Stimulated activated CD4-positive, alpha-beta T cell treated with anti-CD3 and anti-CD28 coated beads, Interleukin-1b, Interleukin-23, amount 100 ng/mL, for 24 hours (primary cell): ENCODE measurements at places on chromosomes 1 and 21.

- no peak for DNase-seq
Observed at GRCh38 chr1:213666113-213666512, 321.7 kb upstream of the PROX1 start.

- no peak for DNase-seq
Observed at GRCh38 chr1:156691665-156692440, 13.5 kb downstream of the CRABP2 start.

DNA sequence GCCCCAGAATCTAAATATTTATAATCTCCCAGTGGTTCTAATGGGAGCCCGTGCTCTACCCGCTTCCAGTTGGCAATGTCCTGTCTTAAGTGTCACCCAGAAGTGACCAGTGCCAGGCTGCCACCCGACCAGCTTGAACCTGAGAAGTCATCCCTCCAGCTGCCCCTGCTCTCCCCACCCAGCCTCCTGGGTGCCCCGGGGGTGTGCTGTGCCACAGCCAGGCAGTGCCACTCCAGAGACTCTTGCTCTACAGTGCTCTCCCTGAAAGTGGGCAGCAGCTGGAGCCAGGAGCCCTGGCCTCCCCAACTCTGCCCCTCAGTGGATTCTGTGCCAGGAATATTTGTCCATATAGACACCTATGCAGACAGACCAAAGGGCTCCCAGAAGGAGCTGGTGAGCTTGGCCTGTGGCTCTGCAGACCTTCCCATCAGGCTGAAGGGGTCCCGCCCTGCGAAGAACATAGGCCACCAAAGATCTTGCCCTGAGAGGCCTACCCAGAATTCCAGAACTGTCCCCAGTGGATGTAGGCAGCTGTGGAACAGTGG lies 9.0 kb upstream of the EPS8L3 start:
- no peak for DNase-seq

DNA sequence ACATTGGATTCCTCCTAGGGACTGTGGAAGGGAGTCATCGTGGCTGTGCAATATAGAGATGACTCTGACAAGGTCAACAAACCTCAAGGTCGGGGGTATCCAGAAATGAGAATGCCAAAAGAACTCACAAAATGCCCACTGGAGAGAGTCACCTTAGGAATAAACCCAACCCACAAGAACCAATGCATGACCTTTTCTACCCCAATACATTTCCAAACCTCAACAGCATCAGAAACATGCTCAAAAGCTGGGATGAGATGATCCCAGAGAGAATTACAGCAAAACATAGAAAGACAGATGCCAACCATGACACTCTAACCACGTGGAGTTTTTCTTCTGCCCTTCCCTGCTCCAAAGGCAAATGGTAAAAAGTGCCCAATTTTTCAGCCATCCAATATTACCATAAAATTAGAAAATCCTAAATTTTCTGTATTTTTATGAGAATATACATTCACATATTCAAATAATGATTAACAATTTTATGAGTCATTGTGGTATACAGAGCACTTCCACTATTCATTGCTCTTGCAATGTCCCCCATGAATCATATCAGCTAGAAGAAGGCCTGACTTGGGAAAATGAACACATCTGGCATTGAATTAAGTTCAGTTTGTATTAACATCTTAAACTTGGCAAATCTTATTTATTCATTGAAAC lies 88.2 kb upstream of the PALMD start:
- DNase-seq: no peak

- DNase-seq: no peak
Observed at GRCh38 chr1:165787741-165788140, 19.1 kb upstream of the TMCO1 start.

- no peak for DNase-seq
Observed at GRCh38 chr1:185350027-185350442, 33.0 kb upstream of the IVNS1ABP start.

GRCh38 chr1:198141668-198142351 lies 15.0 kb upstream of the NEK7 start:
- DNase-seq: no peak

GRCh38 chr1:157279802-157280140 lies 141.6 kb upstream of the ETV3 start:
- DNase-seq: no peak

DNA sequence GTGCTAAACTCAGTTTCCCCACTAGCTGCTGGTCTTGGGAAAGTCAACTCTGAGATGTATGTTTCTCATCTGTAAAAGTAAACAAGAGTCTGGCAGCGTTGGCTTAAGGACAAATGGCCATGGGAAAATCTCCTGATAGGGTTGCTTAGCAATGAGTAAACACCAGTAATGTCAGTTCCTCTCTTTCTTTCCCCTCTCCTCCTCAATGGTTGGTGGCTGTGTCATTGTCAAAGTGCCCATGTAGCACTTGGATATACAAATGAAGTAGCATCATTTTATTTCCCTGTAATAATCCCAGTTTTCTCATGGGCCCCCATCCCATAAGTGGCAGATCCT lies 2.2 kb upstream of the FYB2 start:
- DNase-seq: no peak

DNA sequence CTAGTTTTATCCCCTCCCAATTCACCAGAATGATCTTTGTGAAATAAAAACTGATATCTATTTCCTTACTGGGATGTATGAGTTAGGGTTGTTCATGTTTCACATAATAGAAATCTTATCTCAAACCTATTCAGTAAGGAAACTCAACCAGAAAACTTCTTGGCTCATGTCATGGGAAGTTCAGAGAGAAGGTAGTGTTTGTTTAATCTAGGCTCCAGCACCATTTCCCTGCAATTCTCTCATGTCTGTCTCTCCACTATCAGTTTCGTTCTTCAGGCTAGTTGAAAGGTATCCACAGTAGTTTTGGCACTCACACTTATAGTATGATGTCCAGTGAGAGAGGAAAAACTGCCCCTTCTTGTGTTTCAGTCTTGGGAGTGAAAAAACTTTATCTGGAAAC lies 34.6 kb upstream of the UHMK1 start:
- DNase-seq: no peak
